ENCODE measurements at places on chromosomes 5 and 9. TPM values are rescaled to one million over a fixed set of nuclear protein-coding genes. Genes with fewer than 3 reads are reported as not detected.

Gene HAND1
- polyA plus RNA-seq, result not detected

Gene SREK1IP1
- polyA plus RNA-seq, result 13.6 TPM

Gene CDC25C
- polyA plus RNA-seq, result 0.71 TPM

Gene ZNF462
- 15.8 TPM for polyA plus RNA-seq

Gene UNC5A
- polyA plus RNA-seq, result 3.8 TPM

Gene IL7R
- 0.10 TPM for polyA plus RNA-seq

Gene IL6ST
- polyA plus RNA-seq, result 18.3 TPM

Gene OTP
- not detected for polyA plus RNA-seq

Gene MAMDC2
- polyA plus RNA-seq, result 0.56 TPM

Gene C5orf63
- not detected for polyA plus RNA-seq

Gene PARP8
- 29.9 TPM for polyA plus RNA-seq

Gene PRLR
- 0.50 TPM for polyA plus RNA-seq

Gene BNC2
- 1.2 TPM for polyA plus RNA-seq

Gene BTNL8
- not detected for polyA plus RNA-seq

Gene CARTPT
- polyA plus RNA-seq, result not detected

Gene CWC27
- 21.6 TPM for polyA plus RNA-seq

Gene ECM2
- polyA plus RNA-seq, result not detected

Gene MYO10
- 3.1 TPM for polyA plus RNA-seq

Gene SPINK13
- not detected for polyA plus RNA-seq

All from neural cell (in vitro differentiated cells).